ENCODE measurements at places on chromosomes 12 and 14.

- DNase-seq, result no peak
Observed at GRCh38 chr12:105860561-105861207, 278.1 kb downstream of the NUAK1 start.

DNA sequence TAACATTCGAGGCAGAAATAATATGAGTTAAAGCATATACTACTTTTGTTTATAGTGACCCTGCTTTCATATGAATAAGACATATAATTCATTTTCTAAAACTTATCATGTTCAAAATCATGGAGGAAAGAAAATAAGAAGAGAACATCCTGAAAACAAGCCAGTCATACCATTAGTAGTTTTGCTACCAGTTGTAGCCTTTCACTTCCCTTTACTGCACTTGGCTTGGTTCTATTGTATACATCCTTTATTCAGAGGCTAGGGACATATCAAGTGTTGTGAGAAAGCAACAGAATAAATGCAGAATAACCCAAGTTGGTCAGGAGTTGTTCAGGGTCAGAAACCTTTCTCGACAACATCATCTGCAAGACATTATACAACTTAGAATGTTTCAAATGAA is 598.7 kb downstream of the SOX5 start:
- no peak for DNase-seq

- no peak for DNase-seq
Observed at GRCh38 chr14:92456215-92457015, 57.2 kb upstream of the RIN3 start.

- DNase-seq, result no peak
Observed at GRCh38 chr14:77961847-77962580, 162.1 kb downstream of the ADCK1 start.

DNA sequence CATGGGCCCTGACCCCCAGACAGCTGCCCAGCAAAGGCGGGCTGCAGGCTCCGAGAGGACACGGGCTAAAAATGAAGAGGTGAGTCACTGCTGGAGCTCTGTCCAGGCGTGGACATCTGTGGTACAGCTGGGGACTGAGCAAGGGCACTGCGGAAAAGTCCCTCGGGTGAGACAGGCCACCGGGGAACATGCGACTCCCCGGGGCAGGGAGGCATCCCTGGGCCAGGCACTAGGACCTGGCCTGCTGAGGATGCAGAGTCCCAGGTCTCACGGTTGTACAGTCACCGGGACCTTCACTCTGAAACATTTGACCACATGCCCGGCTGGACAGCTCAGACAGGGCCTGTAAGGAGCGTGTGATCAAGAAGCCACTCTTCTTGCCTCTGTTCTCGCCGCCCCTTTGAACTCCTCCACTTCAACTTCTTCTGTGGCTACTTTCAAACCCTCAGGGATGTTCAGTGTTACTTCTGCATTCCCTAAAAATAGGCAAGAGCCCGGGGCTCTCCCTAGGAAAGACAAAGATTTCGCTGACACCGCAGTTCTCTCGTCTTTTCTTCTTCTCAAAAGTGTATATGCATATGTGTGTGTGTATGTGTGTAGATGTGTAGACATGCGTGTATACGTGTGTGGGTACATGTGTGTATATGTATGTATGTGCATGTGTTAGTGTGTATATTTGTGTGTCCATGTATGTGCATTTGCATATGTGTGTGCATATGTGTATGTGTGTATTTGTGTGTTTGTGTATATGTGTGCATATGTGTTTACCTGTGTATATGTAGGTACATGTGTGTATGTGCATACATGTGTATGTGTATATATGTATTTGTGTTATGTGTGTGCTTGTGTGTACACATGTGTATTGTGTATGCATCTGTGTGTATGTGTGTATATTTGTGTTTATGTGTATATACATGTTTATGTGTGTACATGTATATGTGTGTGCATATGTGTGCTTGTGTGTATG is 5.0 kb upstream of the RFLNA start:
- DNase-seq, result no peak

DNA sequence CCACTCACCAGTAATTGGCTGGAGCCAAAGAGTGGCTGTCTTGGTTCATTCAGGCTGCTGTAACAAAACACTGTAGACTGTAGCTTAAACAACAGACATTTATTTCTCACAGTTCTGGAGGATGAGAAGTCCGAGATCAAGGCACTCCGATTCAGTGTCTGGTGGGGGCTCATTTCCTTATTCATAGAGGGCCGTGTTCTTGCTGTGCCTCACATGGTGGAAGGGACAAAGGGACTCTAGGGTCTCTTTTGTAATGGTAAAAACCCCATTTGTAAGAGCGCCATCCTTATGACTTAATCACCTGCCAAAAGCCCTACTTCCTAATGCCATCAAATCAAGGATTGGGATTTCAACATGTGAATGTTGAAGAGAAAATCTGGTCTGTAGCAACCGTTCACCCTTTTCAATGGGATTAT is 34.7 kb upstream of the CDKN3 start:
- no peak for DNase-seq

GRCh38 chr12:76878099-76878898 is 520 bp downstream of the CSRP2 start:
- DNase-seq, result no peak

DNA sequence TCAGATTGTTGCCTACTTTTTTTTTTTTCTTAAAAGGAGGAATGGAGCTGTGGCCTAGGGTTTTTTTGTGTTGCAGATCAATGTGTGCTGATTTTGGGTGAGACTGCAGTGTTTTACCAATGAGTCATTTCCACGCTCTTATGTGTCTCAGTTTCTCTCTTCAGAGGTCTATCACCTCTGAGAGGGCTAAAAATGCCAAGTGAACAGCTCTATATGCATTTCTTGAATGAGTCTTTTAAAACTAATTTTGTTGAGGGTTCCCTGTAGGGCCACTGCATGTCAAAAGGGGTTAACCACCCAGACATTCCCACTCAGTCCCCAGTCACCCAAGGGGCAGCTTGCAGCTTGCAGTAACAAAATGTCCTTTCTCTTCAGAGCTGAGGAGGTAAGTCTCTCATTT is 24.3 kb upstream of the GLIPR1L2 start:
- DNase-seq, result no peak

Measured in Jurkat, Clone E6-1 (cell line).